ENCODE measurements at places on chromosomes 6 and 20.

GRCh38 chr20:23585449-23585807 lies 17.1 kb upstream of the CST9L start:
- DNase-seq, result no peak

GRCh38 chr20:35947489-35947888 lies 6.8 kb downstream of the SCAND1 start:
- DNase-seq, result no peak

DNA sequence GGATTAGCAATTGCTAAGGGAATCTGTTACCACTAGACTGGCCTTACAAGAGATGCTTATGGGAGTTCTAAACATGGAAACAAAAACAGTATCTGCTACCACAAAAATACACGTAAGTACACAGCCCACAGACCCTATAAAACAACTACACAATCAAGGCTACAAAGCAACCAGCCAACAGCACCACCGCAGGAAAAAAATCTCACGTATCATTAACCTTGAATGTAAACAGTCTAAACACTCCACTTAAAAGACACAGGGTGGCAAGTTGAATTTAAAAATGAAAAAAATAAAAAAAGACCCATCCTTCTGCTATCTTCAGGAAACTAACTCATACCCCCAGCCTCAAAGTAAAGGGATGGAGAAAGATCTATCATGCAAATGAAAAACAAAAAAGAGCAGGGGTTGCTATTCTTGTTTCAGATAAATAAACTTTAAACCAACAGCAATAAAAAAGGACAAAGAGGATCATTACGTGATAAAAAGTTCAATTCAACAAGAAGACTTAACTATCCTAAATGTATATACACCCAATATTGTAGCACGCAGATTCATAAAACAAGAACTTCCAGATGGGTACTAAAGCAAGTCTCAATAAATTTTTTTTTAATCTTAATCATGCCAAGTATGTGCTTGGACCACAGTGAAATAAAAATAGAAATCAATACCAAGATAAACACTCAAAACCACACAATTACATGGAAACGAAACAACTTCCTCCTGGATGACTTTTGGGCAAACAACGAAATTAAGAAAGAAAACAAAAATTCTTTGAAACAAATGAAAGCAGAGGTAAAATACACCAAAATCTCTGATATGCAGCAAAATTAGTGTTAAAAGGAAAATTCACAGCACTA lies 52.3 kb downstream of the RNGTT start:
- no peak for DNase-seq

DNA sequence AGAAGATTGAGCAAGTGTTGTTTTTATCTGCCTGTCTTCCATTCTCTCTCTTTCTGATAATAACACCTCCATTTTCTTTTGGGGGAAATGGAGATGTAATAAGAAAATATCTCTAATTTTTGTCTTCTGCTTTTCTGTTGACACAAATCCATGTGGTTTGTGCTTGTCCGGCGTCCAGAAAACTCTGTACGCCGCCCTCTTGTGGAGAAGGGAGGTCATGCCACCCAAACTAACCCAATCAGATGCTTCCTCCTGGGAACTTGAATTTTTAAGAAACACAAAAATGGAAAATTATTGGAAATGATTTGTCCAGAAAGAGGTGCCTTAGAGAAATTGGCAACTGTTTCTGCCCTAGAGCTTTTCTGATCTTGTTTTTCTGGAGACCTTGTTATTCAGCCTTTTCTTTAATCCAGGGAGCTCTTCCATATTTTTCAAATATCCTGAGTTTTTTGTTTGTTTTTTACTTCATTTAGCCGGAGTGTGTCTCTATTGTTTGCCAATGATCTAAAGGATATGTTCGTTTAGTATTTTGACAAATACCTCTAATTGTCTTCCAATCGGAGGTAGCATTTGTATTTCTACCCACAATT lies 17.8 kb upstream of the FNDC1 start:
- no peak for DNase-seq

Data from left renal pelvis (tissue), 4 donors.